ENCODE measurements at places on chromosomes 1 and 21. TPM values are rescaled to one million over a fixed set of nuclear protein-coding genes. Genes with fewer than 3 reads are reported as not detected.
A peak's percentile ranks its signal among the peaks of the same experiment; 100 is the strongest.

- no peak for DNase-seq
These were observed 38.4 kb upstream of the KCNQ4 start for GRCh38 chr1:40745176-40745575.

DNA sequence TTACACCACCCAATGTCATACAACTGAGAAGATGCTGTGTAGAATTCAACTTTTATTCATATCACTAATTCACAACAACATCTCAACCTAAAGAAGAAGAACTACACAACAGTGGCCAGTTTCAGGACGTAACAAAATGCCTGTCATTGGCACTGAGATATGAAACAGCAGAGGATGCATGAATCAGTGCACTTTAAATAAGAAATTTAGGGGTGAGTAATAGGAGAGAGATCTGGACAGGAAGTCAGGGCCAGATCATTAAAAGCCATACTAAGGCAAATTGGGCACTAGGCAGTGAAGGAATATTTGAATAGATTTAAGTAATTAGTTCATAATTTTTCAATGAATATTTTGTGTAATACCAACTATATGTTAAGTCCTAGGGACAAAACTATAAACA lies 510.5 kb downstream of the PLPP3 start:
- DNase-seq = no peak

DNA sequence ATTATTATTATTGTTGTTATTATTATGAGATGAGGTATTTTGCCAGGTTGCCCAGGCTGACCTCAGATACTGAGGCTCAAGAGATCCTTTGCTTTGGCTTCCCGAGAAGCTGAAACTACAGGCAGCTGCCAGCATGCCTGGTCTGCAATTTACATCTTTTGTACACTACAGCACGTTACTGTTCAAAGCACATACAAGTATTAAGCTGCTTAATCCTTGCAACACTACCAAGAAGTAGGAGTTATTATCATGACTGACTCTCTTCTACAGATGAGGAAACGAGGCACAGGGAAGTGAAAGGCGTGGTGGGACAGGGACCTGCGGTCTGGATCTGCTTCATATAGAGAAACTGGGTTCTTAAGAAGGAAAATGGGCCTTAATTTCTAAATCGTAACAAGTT lies 11.6 kb downstream of the ERG start:
- no peak for DNase-seq

DNA sequence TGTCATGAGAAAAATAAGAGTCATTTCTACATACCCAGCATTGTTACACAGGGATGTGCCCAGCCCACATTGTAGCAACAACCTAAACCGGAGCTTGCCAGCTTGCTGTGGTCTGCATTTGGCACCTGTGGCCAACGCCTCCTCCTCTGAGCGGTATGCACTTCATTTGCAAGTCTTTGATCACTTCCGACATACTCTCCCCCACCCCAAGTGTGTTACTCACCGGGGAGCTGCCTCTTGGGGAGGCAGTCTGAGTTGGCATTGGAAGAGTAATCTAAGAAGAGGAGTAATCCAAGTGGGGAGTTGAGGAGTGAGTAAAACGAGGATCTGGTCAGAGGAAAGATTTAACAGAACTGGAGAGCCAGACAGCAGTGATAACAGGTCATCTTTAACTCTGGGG lies 3.8 kb downstream of the BCL9 start:
- DNase-seq = no peak

- DNase-seq = no peak
These were observed 34.6 kb downstream of the CFAP57 start for GRCh38 chr1:43206600-43207228.

DNA sequence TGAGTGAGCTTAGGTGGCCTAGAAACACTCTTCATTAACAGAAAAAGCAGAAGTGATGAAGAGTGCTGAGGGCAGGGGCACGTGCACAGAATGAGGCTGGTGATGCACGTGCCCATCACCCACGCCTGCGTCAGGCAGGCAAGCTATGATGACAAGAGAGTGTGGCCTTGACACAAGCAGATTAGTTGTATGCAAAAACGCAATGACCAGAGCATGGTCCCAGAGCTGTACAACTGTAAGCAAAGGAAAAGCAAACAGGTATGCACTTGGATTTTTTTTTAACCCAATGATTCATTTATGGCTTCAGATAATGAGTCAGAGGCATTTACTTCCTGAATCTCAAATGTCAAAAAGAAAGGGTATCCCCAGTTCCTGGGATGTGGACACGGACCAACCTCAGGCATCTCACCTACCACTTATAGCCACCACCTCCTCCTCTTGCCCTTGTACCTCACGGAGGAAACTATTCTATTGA lies 9.1 kb upstream of the TMEM61 start:
- DNase-seq = peak; percentile 22

GRCh38 chr1:92882819-92883218 lies 51.0 kb downstream of the RPL5 start:
- DNase-seq = no peak

- no peak for DNase-seq
These were observed 47.9 kb upstream of the EDEM3 start for GRCh38 chr1:184802354-184803179.

DNA sequence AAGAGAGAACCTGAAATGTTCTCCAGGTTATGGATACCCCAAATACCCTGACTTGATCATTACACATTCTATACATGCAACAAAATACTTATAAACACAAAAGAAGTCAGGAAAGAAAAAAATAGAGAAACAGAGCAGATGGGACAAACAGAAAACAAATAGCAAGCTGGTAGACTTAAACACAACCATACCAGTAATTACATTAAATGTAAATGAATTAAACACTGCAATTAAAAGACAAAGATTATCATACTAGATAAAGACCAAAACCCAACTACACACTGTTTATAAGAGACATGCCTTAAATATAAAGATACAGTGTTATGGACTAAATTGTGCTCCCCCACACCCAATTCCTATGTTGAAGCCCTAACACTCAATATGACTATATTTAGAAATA lies 117.2 kb downstream of the ACBD6 start:
- DNase-seq = no peak

- no peak for DNase-seq
These were observed 10.1 kb downstream of the H6PD start for GRCh38 chr1:9244501-9245229.

GRCh38 chr1:172999349-172999748 lies 51.4 kb downstream of the TNFSF18 start:
- DNase-seq = no peak

DNA sequence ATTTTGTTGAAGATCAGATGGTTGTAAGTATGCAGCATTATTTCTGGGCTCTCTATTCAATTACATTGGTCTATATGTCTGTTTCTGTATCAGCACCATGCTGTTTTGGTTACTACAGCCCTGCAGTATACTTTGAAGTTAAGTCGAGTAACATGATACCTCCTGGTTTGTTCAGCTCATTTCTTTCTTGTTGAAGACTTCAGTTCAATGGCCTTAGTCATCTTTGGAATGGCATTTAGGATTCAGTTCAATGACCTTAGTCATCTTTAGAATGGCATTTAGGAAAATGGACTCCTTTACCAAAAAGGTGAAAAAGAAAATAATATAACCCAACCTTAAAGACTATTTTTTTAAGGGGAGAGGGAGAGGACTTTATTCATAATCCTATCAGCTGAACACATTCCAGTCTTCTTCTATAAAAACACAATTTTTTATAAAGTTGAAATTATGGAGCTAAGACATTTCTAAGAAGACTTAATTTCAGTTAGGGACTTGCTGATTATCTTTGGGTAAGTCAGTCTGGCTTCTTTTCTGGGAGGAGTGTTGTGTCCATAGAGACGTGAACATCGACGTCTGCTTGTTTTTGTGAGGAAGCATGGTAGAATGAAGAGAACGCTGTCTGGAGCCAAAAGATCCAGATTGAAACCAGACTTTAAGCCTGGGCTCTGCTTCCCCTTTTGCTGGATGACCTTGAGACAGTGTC lies 48.3 kb downstream of the DDR2 start:
- DNase-seq = no peak

DNA sequence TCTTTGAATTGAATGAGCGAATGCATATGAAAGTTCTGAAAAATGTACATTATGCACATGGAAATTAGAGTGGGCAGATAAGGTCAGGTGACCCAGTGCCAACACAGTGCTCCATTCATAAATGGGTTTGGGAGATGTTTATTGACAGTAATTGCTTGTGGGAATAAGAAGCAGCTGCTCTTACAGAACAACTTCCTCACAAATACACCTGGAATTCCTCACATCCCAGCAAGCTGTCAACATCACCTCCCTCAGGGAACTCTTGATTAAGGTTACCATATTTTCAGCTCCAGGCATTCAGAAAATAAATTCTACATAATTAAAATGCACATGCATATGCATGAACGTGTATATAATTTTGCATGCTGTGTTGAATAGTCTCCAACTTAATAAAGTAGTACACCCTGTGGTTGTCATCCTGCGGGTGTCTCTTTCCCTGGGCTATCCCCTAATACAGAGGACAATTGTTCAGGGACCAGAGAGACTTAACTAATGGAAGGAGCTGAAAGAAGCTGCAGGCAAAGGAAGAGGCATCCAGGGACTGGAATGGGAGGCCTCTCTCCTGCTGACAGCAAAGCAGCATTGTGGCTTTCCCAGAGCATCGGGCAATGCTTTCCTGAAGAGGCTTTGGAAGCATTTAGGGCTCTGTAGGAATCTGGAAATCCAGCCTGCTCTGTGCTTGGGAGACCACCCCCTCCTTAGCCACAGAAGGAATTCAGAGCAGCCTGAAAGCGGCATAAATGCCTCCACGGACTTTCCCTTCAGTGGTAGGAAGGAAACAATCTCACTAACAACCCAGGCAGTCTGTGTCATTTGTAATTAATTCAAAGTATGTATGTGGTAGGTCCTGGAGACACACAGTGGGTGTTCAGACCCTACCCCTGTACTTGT lies 55.2 kb upstream of the GNG12 start:
- no peak for DNase-seq

DNA sequence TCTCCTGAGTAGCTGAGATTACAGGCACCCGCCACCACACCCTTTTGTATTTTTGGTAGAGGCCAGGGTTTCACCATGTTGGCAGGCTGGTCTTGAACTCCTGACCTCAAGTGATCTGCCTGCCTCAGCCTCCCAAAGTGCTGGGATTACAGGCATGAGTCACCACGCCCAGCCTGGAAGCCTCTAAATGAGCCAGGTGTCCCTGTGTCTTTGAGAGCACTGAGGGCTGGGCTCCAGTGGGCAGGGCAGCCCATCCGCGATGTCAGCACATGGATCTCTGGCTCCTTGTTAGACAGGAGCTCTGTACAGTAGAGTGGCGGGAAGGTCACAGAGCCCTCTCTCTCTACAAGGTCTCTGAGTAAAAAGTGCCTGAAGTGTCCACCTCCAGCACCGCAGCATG lies 124.3 kb downstream of the PGBD5 start:
- no peak for DNase-seq

- no peak for DNase-seq
These were observed 5.5 kb upstream of the IFNGR2 start for GRCh38 chr21:33397717-33398116.

- no peak for DNase-seq
These were observed 22.4 kb downstream of the SYDE2 start for GRCh38 chr1:85178396-85178795.

GRCh38 chr21:28133116-28133515 lies 859.6 kb downstream of the LTN1 start:
- no peak for DNase-seq

DNA sequence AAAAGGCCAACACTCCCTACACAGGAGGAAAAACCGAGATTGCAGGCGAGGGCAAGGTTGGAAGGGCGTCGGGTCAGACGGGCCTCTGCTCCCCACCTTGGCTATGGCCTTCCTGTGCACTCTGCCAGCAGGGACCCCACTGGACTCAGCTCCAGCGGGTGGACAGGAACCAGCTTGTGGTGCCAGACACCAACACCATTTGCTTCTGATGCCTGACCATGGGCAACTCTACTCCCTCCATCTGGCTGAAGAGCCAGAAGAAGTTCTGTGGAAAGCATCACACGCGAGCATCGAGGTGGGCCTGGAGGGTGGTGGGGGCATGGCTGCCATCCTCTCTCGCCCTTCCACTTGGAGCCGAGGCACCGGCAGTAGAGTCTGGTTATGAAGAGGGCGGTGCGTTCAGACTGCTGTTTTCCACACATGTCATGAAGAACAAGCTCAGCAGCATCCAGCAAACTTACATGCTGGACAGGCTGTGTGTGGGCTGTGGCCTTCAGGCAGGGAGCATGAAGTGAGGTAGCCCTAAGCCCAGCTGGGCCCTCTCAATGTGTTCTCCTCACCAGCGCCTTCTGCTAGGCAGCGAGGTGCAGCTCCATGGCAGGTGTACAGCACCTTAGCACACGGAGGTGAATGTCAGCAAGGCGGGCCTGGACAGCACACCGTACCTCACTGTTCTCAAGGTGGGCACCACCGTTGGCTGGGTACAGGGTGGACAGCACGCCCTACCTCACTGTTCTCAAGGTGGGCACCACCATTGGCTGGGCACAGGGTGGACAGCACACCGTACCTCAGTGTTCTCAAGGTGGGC lies 15.6 kb upstream of the ZNF669 start:
- DNase-seq = no peak

DNA sequence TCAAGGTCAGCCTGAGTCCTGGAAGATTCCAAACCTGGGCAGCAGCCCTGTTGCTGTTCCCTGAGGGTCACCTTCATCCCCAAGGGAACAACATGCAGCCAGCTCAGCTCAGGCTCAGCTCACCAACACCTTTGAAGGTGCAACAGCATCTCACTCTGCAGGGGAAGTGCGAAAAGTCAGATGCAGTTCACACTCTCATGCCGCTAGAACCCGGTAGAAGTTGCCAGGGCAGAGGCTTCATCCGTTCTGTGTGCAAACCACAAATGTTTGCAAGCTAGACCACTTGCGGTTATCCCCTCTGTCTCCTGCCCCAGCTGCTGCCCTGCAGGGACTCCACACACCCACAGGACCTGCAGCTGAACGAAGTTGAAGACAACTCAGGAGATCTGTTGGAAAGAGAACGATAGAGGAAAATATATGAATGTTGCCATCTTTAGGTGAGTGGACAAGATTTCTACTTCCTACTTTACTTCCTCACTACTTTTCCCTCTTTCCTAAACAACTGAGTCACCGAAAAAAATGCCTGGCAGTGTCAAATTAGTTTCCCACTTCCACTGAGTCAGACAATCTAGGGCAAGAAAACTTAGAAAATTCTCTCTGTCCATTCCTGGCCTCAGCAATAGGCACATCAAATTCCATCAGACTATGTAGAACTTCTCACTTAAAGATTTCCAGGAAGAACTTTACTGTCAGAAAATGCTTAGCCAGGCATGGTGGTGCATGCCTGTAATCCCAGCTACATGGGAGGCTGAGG lies 1.8 kb upstream of the FCRL6 start:
- no peak for DNase-seq

The VCAM1 gene
- 9.8 TPM for total RNA-seq

The MROH9 gene
- total RNA-seq = not detected

The DNASE2B gene
- not detected for total RNA-seq

The ADORA1 gene
- 2.0 TPM for total RNA-seq

The TRIM45 gene
- total RNA-seq = 1.9 TPM

The OR10R2 gene
- total RNA-seq = not detected

The OR10K2 gene
- not detected for total RNA-seq

The SLC6A9 gene
- 4.7 TPM for total RNA-seq
